ENCODE measurements at places on chromosomes 16 and 17.

GRCh38 chr16:651844-652243, 2.7 kb downstream of the WDR90 start:
- no peak for DNase-seq

GRCh38 chr17:43553573-43553972, 7.4 kb upstream of the ETV4 start:
- no peak for DNase-seq

- no peak for DNase-seq
Measured at GRCh38 chr16:14494396-14494966, 135.6 kb downstream of the PARN start.

DNA sequence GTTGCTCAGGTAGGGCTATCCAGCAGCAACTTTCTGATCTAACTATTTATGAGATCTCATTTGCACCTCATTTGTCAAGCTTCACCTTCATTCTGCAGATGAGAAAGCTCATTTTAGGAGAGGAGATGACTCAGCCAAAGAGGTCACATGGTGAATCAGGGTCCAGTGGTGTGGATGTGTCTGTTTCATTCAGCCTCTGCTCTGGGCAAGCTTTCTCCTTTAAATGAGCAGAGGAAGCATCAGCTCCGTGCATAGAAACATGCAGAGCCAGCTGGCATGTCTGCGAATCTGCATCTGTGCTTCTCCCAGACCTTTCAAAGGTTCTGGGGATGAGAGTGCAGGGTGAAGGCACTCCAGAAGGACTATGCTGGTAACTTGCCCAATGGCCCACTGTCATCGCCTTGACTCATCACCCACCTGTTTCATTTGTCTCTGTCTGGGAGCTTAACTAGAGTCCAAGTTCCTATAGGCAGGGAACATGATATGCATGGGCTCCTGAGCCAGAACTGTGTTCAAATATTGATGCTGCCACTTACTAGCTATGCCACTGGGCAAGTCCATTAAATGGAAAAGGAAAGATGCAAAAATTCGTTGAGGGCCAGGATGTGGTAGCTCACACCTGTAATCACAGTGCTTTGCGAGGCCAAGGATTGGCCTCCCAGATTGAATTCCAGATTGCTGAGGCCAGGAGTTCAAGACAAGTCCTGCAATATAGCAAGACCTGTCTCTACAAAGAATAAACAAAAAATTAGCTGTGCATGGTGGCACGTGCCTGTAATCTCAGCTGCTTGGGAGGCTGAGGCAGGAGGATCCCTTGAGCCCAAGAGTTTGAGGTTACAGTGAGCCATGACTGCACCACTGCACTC, 67.1 kb upstream of the NLK start:
- no peak for DNase-seq

- no peak for DNase-seq
Measured at GRCh38 chr16:27293343-27293742, 20.4 kb upstream of the IL4R start.

Data from spleen (tissue), 13 donors.